ENCODE measurements at places on chromosomes 12 and 14.

DNA sequence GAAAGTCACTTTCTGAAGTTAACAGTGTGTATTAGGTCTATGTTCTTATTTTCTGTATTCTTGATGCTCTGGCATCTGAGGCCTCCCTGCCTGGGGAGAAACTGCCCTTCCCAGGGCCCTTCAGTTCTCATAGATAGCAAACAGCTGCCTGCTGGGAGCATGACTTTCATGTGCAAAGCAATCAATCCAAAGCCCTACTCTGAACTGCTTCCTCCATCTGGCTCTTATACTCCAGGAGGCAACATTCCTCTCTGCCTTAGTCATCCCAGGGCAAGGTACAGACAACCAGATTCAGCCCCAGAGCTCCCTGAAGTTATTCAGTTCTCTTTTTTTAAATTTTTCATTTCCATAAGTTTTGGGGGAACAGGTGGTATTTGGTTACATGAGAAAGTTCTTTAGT lies 41.7 kb upstream of the RIN3 start:
- no peak for DNase-seq

DNA sequence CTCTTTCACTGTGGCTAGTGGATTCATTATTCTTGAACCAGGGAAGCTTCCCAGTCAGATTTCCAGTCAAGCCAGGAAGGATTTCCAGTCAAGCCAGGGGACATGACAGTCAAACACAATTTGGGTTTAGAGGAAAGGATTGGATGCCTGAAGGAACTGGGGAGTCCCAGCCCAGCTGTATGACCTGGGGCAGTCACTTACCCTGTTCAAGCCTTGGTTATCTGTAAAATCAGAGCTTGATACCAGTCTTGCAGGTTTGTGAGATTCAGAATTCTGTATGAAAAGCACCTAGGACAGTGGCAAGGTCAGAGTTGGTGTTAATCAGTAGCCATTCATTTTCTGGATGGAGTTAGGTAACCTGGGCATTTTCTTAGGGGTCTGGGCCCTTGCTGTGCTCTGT lies 152.7 kb downstream of the CHST11 start:
- DNase-seq: no peak

- no peak for DNase-seq
Measured at GRCh38 chr12:44317651-44318126, 481.8 kb downstream of the TMEM117 start.

GRCh38 chr14:61923348-61923747 lies 161.1 kb downstream of the SNAPC1 start:
- DNase-seq: no peak

DNA sequence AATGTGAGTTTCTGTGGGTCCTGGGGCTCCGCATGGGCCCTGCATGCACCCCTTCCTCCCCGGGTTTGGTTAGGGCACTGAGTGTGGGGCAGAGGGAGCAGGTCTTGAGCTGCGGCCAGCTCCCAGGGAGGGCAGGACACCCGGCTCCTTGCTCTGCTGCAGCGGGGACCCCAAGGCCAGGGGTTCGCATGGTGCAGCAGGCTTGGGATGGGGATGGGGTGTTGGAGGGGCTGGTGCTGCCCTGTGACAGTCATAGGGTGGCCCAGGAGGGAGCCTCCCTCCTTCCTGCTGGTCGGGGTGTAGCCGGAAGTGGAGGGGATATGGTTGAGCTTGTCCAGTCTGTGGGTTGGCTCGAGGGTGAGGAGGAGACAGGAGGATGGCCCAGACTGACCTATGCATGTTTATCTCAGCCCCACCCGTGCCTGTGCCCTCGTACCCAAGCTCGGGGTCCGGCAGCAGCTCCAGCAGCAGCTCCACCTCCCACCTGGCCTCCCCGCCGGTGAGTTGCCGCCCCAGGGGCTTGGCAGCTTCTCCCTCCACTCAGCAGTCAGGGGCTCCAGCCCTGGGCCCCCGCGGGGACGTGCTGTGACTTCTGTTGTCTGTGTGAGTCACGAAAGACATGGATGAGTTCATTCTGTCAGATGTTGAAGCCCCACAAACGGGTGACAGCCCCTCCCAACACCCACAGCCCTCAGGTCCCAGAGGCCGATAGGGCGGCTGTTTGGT lies 16.0 kb downstream of the ULK1 start:
- DNase-seq: no peak

DNA sequence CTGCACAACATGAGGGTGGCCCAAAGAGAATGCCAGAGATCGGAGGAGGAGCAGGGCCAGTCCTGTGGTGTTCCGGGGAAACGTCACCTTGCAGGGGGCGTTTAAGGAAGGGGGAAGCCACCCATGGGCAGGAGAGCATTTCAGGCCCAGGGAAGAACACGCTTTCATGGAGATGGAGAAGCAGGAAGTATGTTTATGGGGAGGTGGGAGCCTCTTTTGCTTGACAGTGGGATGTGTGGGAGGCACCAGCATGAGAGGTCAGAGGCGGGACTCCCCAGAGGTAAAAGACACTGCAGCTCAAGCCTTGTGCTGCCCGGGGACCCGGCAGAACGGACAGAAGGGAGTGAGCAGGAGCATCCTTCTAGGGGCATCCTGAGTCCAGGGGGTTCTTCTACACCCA lies 1.3 kb upstream of the LRTM2 start:
- DNase-seq: no peak

All from CD4-positive, alpha-beta T cell treated with Interferon alpha-2 for 1 hour (primary cell).